ENCODE measurements at places on chromosomes 1 and 21.
A peak's percentile ranks its signal among the peaks of the same experiment; 100 is the strongest.

GRCh38 chr1:17215545-17215890, 10.6 kb downstream of the PADI1 start:
- H3K27ac ChIP-seq: no peak overlapping the region
- DNase-seq: no peak
- peaks cover 2% of the 10 kb centered on the region for H3K27me3 ChIP-seq
- no peaks in the 10 kb centered on the region for H3K36me3 ChIP-seq

DNA sequence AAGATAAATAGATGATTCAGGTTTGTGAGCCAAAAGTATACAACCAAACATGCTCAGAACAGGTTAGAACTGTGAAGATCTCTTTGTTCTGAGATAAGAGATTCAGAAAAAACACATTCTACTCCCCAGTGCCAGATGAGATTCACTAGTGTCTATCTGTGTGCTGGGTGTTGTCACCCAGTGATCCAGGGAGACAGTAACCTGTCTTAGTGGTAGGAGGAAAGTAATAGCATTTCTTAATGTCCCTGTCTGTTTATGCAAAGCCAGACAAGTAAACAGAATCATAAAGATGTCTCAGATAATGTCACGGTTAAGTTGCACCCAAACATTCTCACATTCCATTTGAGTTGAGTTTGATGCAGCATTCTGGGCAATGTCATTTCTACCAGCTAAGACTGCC, 18.9 kb upstream of the NKAIN1 start:
- no peak overlapping the region for H3K27ac ChIP-seq
- no peak for DNase-seq
- no peaks in the 10 kb centered on the region for H3K4me1 ChIP-seq
- H3K4me3 ChIP-seq: no peak overlapping the region
- no peaks in the 10 kb centered on the region for H3K27me3 ChIP-seq

GRCh38 chr1:42931108-42931539, 27.5 kb downstream of the SLC2A1 start:
- H3K27ac ChIP-seq: peak overlapping the region; percentile 95
- peak; percentile 69 for DNase-seq
- peaks cover 63% of the 10 kb centered on the region for H3K4me1 ChIP-seq
- 0 out of 2 replicates have a peak overlapping the region, but pooled peaks have one; percentile 17 for H3K4me3 ChIP-seq
- no peaks in the 10 kb centered on the region for H3K27me3 ChIP-seq

DNA sequence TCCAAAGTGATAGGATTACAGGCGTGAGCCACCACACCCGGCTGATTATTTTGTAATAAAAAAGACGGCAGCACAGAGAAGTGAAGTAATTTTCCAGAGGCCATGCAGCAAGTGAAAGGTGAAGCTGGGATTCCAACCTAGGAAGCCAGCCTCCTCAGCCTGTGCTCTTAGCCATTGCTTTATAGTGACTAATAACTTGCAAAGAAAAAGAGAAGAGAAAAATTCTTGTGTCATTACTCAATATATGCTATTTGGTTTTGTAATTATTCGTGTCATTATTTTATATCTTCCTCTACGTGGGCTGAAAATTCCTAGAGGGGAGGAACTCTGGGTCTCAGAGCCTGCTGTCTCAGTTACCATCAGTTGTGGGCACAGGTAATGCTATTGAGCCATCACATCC, 1.6 kb upstream of the IER5 start:
- no peak for DNase-seq
- peaks cover 13% of the 10 kb centered on the region for H3K4me1 ChIP-seq
- H3K27ac ChIP-seq: peak overlapping the region; percentile 47
- no peaks in the 10 kb centered on the region for H3K27me3 ChIP-seq
- H3K36me3 ChIP-seq: no peaks in the 10 kb centered on the region

DNA sequence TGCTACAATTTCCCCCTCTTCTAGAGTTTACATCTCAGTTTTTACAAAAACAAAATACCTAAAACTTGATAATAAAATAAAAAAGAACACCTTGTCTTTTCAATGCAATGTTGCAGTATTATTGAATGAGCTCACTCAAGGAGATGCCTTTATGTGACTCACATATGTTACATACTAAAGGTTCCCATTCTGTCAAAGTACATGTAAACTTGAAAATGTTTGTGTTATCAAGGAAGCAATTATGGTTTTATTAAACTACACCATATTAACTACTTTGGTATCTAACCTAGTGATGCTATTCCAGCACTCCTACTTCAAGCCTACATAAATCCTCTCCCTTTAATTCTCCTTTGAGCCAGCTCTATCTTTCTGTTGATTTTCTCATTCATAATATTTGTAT, 658.3 kb downstream of the PTPRC start:
- H3K4me1 ChIP-seq: no peaks in the 10 kb centered on the region
- H3K4me3 ChIP-seq: no peak overlapping the region
- no peaks in the 10 kb centered on the region for H3K27me3 ChIP-seq
- no peaks in the 10 kb centered on the region for H3K36me3 ChIP-seq
- DNase-seq: no peak

- no peak for DNase-seq
- H3K27me3 ChIP-seq: peaks cover 2% of the 10 kb centered on the region
These were observed at the start of gene CHRNB2 for GRCh38 chr1:154567386-154568156. Gene CHRNB2 (plus strand): TSS chr1:154567778. CDS start chr1:154568045, 267 bp downstream.

DNA sequence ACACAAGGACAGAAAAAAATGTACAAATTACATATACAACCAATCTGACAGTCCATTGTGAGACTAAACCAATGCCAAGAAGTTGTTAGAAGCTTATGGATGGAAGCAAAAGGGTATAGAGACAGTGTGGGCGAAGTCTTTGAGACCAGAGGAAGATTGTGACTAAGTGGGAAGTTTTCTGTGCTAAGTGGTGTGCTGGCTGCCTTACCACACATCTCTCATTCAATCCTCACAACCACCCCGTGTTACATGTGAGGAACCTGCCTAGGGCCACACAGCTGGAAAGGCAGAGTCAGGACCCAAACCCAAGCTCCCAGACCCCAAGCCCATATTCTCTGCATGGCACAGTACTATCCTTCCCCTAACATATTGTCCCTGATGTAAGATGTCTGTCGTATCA, 53.5 kb upstream of the DUSP10 start:
- H3K4me1 ChIP-seq: peaks cover 25% of the 10 kb centered on the region
- H3K27me3 ChIP-seq: no peaks in the 10 kb centered on the region
- DNase-seq: no peak
- H3K4me3 ChIP-seq: no peak overlapping the region
- H3K27ac ChIP-seq: peak overlapping the region; percentile 41

GRCh38 chr1:20357796-20358195, 67.1 kb downstream of the VWA5B1 start:
- no peak overlapping the region for H3K4me3 ChIP-seq

- peak overlapping the region; percentile 87 for H3K27ac ChIP-seq
- no peaks in the 10 kb centered on the region for H3K27me3 ChIP-seq
- H3K36me3 ChIP-seq: no peaks in the 10 kb centered on the region
- peak overlapping the region; percentile 82 for H3K4me3 ChIP-seq
These were observed 1.5 kb downstream of the EDEM3 start for GRCh38 chr1:184753117-184753516.

GRCh38 chr1:202462342-202463076, 114.0 kb downstream of the PPP1R12B start:
- H3K36me3 ChIP-seq: no peaks in the 10 kb centered on the region
- H3K27me3 ChIP-seq: no peaks in the 10 kb centered on the region
- H3K27ac ChIP-seq: no peak overlapping the region
- no peak overlapping the region for H3K4me3 ChIP-seq

GRCh38 chr1:10640843-10641553, 155.4 kb downstream of the CASZ1 start:
- H3K27me3 ChIP-seq: no peaks in the 10 kb centered on the region
- H3K4me3 ChIP-seq: no peak overlapping the region
- no peaks in the 10 kb centered on the region for H3K36me3 ChIP-seq
- no peak overlapping the region for H3K27ac ChIP-seq

- peaks cover 55% of the 10 kb centered on the region for H3K4me1 ChIP-seq
- no peaks in the 10 kb centered on the region for H3K27me3 ChIP-seq
- no peak for DNase-seq
- H3K4me3 ChIP-seq: 0 out of 2 replicates have a peak overlapping the region, but pooled peaks have one; percentile 18
- H3K27ac ChIP-seq: peak overlapping the region; percentile 7
These were observed 113.4 kb upstream of the SLC25A33 start for GRCh38 chr1:9425859-9426258.

- H3K36me3 ChIP-seq: no peaks in the 10 kb centered on the region
- H3K27ac ChIP-seq: no peak overlapping the region
- no peaks in the 10 kb centered on the region for H3K4me1 ChIP-seq
- H3K4me3 ChIP-seq: no peak overlapping the region
- DNase-seq: no peak
These were observed 405.5 kb downstream of the MATN1 start for GRCh38 chr1:30317921-30318320.

DNA sequence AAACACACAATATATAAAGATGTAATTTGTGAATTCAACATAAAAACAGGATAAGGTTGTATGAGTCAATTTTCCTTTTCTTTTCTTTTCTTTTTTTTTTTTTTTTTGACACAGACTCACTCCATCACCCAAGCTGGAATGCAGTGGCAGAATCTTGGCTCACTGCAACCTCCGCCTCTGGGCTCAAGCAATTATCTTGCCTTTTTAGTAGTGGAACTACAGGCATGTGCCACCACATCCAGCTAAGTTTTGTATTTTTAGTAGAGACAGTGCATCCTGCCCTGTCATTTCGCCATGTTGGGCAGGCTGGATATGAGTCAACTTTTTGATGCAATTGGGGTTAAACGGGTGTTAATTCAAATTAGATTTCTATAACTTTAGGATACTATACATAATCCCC, 10.3 kb upstream of the SPRR2B start:
- no peaks in the 10 kb centered on the region for H3K27me3 ChIP-seq
- no peaks in the 10 kb centered on the region for H3K4me1 ChIP-seq
- H3K36me3 ChIP-seq: no peaks in the 10 kb centered on the region
- no peak for DNase-seq
- H3K4me3 ChIP-seq: no peak overlapping the region

- no peaks in the 10 kb centered on the region for H3K27me3 ChIP-seq
- no peak overlapping the region for H3K4me3 ChIP-seq
- no peaks in the 10 kb centered on the region for H3K4me1 ChIP-seq
- H3K36me3 ChIP-seq: no peaks in the 10 kb centered on the region
These were observed 7.1 kb downstream of the ERVH48-1 start for GRCh38 chr21:42918291-42918690.

DNA sequence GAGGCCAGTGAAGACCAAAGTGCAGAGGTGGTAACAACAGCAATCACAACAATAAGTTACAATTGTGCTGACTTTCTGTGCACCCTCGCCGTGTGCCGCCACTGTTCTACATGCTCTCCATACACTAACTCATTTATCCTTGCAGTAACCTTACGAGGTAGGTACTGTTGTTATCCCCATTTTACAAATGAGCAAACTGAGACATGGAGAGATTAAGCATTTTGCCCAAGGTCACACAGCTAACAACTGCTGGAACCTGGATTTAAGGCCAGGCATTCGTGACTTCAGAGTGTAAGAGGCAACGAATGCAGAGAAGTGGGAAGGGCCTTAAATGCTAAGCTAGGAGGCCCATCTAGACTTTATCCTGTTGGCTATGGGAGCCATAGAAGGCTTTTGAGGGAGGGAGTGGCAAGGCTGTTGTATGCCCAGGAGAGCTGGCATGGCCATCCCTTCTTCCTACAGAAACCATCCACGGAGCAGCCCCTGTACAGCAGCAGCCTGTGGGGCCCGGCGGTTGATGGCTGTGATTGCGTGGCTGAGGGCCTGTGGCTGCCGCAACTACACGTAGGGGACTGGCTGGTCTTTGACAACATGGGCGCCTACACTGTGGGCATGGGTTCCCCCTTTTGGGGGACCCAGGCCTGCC, 36.6 kb downstream of the AZIN2 start:
- peaks cover 10% of the 10 kb centered on the region for H3K4me1 ChIP-seq
- no peaks in the 10 kb centered on the region for H3K27me3 ChIP-seq
- H3K36me3 ChIP-seq: no peaks in the 10 kb centered on the region
- H3K4me3 ChIP-seq: no peak overlapping the region
- no peak overlapping the region for H3K27ac ChIP-seq

Measured in GM12878 (cell line).